AG08395 (cell line): ENCODE measurements at places on chromosomes 4 and X.

- no peak for DNase-seq
Observed at GRCh38 chrX:50721764-50722521, 92.1 kb downstream of the SHROOM4 start.

DNA sequence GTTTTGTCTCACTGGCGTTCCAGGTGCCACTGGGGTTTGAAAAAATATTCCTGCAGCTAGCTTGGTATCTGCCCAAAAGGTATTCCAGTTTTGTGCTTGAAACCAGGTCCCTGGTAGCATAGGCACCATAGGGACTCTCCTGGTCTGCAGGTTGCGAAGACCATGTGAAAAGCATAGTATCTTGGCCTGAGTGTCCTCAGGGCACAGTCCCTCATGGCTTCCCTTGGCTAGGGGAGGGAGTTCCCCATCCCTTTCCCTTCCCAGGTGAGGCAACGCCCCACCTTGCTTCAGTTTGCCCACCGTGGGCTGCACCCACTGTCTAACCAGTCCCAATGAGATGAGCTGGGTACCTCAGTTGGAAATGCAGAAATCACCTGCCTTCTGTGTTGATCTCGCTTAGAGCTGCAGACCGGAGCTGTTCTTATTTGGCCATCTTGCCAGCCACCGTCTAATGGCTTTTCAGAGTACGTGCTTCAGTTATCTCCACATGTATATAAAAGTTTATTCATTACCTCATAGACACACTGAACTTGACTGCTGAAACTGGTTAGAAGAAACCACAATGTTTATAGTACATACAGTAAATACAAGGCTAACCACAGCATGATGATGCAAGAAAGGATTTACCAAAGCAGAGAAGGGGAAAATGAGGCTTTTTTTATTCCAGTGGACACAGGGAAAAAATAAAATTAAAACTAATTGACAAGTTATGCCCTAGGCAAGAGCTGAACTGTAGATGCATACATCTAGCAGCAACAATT lies 10.6 kb downstream of the PBDC1 start:
- DNase-seq, result no peak

GRCh38 chr4:2064276-2064991 lies 5.3 kb downstream of the NAT8L start:
- DNase-seq, result no peak

GRCh38 chr4:121112530-121112929 lies 40.2 kb upstream of the NDNF start:
- DNase-seq, result no peak

DNA sequence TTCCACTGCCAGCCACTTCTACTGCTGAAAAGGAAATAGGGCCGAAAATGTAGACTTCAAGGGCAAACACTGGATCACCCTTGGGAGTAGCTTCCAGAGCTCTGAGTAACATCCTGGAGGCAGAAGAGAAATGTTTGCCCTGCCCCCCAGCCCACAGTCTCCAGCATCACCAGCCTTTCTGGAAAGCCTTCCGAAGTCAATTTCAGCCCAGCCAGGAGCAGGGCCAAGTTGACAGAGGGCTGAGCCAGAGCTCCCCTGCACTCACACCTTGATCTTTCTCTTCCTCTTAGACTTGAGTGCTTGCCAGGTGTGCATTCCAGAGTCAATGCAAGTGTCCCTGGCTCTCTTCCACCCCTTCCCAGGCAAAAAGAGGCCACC lies 35.2 kb downstream of the SLC25A5 start:
- peak; percentile 89 for DNase-seq

GRCh38 chr4:169238445-169238844 lies 32.3 kb downstream of the SH3RF1 start:
- peak; percentile 17 for DNase-seq

DNA sequence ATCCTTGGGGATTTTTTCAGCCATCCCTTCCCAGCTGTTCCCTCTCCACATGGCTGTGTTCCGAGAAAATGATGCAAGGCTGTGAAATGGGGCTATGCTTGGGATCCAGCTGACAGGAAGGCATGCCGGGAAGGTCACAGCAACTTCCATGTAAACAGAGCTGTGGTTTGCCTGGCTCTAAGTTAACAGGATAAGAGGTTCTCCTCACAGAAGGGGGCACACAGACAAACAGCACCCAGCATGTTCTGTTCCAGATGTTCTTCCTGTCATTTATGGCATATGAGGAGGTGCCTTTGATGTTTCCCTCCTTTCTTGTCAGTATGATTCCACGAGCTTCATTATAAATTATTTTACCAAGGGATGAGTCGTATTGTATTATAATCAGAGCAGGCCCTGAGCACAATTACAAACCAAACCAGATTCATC lies 220.7 kb downstream of the ANTXR2 start:
- DNase-seq, result no peak

DNA sequence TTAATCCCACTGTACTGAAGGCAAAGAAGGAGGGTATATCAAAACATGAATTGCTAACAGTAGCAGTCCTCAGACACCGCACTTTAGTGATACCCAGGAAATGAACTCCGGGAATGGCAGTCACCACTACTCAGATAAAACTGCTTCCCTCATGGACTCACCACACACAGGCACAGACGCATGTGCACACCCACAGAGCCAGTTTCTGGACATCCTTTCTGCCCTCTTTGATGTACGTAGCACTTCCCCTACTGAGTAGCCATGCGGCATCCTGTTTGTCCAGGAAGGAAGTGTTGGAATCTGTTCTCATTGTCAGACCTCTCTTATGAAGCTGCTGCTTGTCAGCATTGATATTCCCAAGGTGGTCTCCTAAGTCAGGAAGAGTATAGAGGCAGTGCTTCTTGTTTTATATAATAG lies 95.7 kb downstream of the DCLK2 start:
- DNase-seq, result no peak
